ENCODE measurements at places on chromosomes 16 and 17.

GRCh38 chr16:85604145-85604705, 8.9 kb upstream of the GSE1 start:
- DNase-seq: no peak

GRCh38 chr17:39400547-39401411, 647 bp downstream of the FBXL20 start:
- no peak for DNase-seq

- peak; percentile 85 for DNase-seq
Observed at GRCh38 chr16:67150833-67151396, at the start of gene B3GNT9. Gene B3GNT9 (minus strand): TSS chr16:67150998. CDS start chr16:67150485, 513 bp downstream.

- DNase-seq: peak; percentile 76
Observed at GRCh38 chr17:48261297-48261880, 153.8 kb downstream of the SNX11 start.

- DNase-seq: no peak
Observed at GRCh38 chr17:30217054-30217453, 18.4 kb downstream of the SLC6A4 start.

DNA sequence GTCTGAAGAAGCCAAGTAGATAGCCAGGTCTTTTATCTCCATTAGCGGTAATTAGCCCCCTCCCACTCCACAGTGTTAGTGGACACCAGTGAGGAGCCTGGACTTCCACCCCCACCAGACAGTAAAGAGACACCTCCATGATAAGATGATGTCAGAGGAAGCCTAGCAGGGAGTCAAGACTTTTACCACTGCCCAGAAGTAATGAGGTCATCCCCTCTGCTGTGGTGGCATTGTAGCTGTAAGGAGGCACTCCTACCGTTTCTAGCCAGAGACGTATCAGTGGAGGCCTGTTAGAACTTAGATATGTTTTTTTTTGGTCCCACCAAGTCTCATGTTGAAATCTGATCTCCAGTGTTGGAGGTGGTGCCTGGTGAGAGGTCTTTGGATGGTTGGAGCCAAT, 38.1 kb downstream of the PIK3R5 start:
- no peak for DNase-seq

GRCh38 chr16:10584981-10585438, 4.6 kb upstream of the EMP2 start:
- DNase-seq: no peak

GRCh38 chr16:29825145-29826044, 5.1 kb downstream of the MVP start:
- no peak for DNase-seq

- DNase-seq: no peak
Observed at GRCh38 chr17:37828651-37829124, 83.8 kb upstream of the HNF1B start.

DNA sequence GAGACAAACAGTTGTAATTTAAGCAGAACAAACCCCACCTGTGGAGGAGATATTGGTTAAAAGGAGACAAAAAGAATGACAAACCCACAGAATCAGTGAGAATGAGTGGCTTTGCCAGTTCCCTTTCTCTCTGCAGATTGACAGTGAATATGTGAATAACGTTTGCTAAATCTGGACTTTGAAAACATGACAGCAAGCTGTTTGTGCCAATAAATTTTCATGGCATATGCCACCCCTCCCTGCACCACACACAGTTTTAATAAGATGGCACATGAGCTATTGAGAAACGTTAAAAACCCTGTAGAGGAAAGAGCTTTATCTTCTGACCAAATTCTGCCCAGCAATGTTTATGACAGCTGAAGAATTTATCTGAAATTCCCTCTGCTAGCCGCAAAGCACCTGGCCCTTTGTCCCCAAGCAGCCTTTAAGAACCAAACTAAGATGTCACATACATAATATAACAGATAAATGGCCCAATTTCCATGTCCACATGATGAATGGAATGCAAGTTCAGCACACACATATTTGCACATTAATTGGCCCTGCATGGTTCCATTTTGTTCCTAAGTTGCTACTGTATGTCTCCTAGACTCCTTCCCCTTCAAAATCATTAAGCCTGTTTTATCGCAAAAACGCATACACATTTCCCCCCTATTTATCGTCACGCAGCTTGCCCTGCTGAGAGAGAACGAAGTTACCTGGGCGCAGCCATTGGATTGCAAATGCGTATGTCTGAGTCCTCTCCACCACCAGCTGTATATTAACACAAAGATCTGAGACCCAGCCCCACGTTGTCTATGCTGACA, 773.5 kb upstream of the EEF2KMT start:
- no peak for DNase-seq

GRCh38 chr17:50180111-50180510, 14.3 kb downstream of the SGCA start:
- DNase-seq: no peak

DNA sequence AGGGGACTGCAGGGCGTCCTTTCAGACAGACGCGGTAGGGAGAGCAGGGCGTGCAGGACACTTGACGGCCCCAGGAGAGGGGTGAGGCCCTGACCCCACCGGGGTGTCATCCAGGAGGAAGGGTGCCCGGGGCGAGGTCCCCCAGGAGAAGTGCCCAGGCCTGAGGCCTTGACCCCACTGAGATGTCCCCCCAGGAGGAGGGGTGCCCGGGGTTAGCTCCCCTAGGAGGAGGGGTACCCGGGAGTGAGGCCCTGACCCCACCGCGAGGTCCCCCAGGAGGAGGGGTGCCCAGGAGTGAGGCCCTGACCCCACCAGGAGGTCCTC, 27.2 kb upstream of the METRNL start:
- DNase-seq: no peak

GRCh38 chr17:37239690-37240334, 136.0 kb upstream of the C17orf78 start:
- DNase-seq: peak; percentile 21

GRCh38 chr17:3026856-3027751, 36.3 kb downstream of the OR1D5 start:
- DNase-seq: peak; percentile 4

GRCh38 chr17:182050-182751, 751 bp upstream of the DOC2B start:
- peak; percentile 48 for DNase-seq

DNA sequence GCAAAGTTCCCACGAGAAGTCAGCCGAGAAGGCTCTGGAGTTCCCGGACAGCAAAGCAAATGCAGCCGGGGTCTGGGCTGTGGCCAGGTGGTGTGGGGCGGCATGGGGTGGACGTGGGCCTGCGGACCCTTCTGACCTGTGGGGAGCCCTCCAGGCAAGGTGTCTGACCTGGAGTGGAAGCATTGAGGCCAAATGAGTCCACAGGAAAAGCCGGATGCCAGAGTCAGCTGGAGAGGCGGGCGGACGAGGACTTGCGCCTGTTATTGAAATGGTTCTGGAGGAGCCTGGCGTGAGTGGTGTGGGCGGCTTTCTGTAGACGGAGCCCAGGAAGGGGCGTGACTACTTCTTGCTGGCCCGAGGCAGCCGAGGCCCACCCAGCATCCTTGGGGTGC, 50.5 kb upstream of the ZNF750 start:
- no peak for DNase-seq

DNA sequence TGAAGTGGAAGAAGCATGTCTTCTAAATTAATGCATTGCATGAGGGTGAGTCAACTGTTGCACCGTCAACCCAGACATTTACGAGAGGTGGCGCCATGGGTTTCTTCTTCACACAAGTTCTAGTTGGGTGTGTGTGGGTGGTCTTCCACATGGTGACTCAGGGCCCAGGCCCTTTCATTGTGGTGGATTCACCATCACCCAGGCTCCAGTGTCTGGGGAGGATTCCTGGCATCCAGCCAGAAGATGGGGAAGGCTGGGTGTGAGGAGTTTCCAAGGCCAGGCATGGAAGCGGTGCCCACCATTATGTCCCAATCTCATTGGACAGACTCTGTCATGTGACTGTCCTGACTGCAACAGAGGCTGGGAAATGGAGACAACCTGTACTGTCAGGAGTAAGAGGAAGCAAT, 21.4 kb upstream of the JPH3 start:
- no peak for DNase-seq

GRCh38 chr17:79612468-79613194, 1.8 kb upstream of the RBFOX3 start:
- DNase-seq: peak; percentile 90

DNA sequence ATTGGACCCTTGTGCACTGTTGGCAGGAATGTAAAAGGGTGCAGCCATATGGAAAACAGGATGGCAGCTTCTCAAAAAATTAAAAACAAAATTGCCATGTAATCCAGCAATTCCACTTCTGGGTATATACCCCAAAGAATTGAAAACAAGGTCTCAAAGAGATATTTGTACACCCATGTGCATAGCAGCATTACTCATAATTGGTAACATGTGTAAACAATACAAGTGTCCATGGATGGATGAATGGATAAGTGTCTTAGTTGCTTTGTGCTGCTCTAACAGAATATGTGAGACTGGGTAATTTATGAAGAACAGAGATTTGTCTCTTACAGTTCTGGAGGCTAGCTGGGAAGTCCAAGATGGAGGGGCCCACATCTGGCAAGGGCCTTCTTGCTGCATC, 3.8 kb upstream of the RUNDC3A start:
- DNase-seq: no peak

DNA sequence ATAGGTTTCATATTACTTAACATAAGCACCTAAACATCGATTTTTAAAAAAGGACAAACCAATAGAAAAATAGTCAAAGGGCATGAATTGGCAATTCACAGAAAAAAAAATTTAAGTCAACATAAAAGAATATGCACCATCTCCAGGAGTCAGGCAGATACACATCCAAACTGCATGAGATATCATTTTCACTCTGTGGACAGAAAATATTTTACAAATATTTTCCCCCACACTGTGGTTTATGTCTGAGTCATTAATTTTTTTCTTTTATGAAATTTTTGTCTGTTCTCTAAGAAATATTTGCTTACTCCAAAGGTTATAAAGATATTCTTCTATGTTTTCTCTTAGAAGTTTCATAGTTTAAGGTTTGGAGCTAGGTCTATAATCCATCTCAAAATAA, 74.4 kb upstream of the DNAH17 start:
- no peak for DNase-seq

GRCh38 chr17:78124836-78125137, 3.8 kb downstream of the TMC6 start:
- no peak for DNase-seq

DNA sequence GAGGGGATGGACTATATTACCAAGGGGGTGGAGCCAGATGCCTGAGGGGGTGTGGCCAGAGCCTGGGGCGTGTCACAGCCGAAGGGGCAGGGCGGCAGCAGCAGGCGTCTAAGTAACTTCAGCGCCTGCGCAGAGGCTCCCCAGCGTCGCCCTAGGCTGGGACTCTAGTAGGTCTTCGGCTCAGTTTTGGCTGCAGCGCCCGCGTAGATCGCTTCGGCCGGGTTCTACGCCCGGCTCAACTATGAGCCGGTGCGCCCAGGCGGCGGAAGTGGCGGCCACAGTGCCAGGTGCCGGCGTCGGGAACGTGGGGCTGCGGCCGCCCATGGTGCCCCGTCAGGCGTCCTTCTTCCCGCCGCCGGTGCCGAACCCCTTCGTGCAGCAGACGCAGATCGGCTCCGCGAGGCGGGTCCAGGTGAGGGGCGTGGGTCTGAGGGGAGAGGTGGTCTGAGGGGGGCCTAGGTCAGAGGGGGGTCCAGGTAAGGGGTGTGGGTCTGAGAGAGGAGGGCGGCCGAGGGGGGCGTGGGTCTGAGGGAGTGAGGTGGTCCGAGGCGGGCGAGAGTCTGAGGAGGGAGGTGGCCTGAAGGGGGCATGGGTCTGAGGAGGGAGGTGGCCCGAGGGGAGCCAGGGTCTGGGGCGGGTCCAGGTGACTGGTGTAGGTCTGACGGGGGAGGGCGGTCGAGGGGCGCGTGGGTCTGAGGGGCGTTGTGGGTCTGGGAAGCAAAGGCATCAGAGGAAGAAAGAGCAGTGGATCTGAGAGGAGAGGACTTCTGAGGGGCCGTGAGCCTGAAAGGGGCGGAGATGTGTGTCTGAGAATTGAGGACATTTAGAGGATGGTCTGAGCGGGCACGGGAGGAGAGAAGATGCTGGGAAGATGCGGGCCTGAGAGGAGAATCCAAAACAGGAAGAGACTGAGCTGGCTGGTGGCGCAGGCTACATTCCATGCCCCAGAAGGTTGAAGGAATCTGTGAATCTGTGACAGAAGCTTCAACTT, at the start of gene LPCAT2:
LPCAT2 (plus strand) TSS at position 132 of the 991 bp plus-strand sequence; CDS start at position 242, 110 bp downstream.
- peak; percentile 96 for DNase-seq

GRCh38 chr17:36198831-36199465, 2.4 kb upstream of the CCL3L1 start:
- no peak for DNase-seq

DNA sequence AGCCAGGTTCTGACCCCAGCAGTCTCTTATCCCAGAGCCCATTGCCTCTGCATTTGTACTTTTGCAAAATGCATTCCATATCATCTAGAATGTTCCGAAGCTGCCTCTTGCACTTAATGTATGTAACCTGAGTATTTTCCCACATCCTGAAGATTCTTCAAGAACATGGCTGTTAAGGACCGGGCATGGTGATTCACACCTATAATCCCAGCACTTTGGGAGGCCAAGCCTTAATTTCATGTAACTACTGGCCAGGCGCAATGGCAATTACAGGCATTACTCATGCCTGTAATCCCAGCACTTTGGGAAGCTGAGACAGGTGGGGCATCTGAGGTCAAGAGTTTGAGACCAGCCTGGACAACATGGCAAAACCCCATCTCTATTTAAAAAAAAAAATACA, 31.7 kb upstream of the GAN start:
- DNase-seq: no peak

DNA sequence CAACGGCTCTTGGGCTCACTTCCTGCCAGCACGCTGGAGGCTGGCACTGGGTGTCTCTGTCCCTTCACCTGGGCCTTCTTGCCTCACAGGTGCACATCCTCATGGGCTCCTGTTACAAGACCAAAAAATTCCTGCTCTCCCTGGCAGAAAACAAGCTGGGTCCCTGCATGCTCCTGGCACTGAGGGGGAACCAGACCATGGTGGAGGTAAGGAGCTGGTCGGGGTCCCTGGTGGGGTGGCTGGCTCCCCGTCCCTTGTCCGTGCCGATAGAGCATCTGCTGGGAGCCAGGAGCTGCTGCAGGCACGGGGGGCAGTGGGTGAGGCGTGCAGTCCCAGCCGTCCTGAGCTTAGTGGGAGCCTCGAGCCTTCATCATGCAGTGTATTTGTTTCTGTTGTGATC, 79.5 kb upstream of the PLCG2 start:
- no peak for DNase-seq

DNA sequence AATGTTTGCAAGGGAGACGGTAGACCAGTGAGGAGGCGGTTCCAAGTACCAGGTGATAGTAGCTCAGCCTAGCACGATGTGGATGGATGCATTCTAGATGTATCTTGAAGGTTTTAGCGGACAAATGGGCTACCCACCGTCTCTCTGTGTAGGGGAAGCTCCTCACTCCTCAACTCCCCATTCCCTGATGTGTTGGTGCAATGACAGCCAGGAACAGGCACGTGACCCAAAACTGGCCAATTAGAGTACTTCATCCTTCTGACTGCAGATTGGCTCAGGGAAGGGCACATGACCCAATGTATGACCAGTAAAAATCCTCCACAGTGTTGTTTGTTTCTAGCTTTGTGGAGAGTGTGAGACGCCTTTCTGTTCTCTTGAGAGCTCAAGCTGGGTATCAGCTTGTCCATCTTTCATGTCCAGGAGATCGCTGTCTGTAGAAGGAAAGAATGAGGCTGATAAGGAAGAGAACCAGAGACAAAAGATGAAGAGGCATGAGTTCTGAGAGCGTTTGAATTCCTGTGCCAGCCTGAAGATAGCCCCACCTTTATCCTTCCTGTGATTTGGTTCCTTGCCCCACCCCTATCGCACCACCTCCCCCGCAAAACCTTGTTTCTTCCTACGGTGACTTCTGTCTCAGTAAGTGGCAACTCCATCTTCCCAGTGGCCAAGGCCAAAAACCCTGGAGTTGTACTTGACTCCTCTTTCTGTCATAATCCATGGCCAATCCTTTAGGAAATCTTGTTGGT, 2.3 kb upstream of the BORCS6 start:
- peak; percentile 77 for DNase-seq

GRCh38 chr17:16994631-16995030, 22.7 kb upstream of the TNFRSF13B start:
- no peak for DNase-seq
